ENCODE measurements at places on chromosomes 12 and 14.
A peak's percentile ranks its signal among the peaks of the same experiment; 100 is the strongest.

- DNase-seq, result no peak
Observed at GRCh38 chr14:72026536-72026935, 94.3 kb downstream of the RGS6 start.

DNA sequence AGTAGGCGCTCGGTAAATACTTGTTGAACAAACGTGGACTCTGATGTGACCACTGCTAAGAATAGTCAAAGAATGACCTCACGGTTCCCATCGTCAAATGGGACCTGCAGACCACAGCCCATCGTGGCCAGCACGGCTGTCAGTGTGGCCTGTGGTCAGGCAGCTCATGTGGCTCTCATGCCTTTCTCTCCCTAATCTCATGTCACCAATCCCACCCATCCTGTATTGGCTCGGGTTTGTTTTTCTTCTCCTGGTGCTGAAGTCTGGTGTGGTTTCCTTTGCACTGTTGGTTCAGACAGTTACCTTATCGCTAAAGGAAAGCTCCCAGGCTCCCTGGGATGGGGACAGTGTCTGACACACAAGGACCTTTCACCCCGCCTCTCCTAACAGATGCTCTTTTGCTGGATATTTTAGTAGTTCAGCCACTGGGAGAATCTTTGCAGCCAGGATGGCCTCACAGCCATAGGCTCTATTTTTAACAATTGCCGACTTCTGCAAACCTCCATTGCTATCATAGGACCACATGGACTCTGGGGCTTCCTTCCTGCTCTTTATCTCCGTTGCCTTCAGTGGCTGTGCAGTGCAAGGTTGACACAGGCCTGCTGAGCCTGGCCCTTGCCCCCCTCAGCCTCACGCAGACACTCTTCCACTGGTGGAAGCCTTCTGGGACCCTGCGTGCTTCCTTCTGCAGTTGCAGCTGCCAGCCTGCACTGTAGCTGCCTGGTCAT, 293.1 kb upstream of the FKBP4 start:
- peak; percentile 18 for DNase-seq

DNA sequence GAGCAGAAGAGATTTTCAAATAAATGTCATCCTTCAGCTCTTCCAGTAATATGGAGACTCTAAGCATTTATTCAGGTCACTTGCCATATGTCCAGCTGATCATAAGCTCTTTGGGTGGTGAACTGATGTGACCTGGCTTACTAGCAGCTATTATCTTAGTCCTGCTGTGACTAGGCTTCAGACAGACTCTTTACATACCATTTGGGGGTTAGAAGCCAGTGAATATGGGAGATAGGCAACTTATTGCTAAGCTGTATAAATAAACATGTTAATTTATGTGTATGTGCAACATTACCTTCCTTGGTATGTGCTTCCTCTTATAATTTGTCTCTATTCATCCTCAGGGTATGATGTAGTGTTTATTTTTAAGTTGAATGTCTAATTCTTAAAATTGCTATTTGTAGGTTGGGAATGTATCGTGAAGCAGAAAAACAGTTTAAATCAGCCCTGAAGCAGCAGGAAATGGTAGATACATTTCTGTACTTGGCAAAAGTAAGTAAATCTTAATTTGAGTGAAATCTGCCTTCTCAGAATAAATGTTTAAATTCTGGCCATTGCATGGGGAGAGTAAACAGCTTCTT, 32.4 kb downstream of the TTC8 start:
- no peak for DNase-seq

- DNase-seq, result no peak
Observed at GRCh38 chr12:4118601-4119156, 154.9 kb upstream of the CCND2 start.

- no peak for DNase-seq
Observed at GRCh38 chr12:123293178-123293760, 21.6 kb upstream of the CDK2AP1 start.

GRCh38 chr12:97321621-97322020, 141.0 kb upstream of the RMST start:
- no peak for DNase-seq

Data from midbrain (tissue), 1 donor.